RWPE1 (cell line): ENCODE measurements at places on chromosomes 7 and 10.

GRCh38 chr7:150766334-150766709 lies 29.1 kb downstream of the GIMAP5 start:
- DNase-seq, result no peak

DNA sequence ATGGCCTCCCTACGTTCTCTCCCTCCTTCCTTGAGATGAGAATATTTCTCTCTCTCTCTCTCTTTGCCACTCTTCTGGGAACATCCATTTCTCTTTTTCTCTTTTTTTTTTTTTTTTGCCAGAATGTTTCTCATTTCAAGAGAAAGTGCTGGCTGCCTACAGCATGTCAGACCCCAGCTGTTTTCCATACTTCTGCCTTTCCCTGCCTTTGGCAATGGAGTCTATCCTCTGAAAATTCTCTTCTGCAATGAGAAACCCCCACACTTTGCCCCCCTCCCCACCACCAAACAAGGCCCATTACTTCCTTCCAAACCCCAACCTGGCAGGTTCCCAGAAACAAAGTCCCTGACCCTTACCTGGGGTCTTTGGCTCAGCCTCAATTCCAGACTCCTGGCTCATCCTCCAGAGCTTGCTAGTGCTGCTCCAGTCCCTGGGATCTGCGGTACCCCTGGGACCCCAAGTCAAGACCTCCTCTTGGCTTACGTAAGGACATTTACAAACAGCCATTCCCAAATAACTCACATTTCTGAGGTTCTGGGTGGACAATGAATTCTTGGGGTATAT lies 17.4 kb upstream of the CCL26 start:
- no peak for DNase-seq

GRCh38 chr10:69800109-69800508 lies 1.6 kb upstream of the COL13A1 start:
- DNase-seq, result peak; percentile 62

DNA sequence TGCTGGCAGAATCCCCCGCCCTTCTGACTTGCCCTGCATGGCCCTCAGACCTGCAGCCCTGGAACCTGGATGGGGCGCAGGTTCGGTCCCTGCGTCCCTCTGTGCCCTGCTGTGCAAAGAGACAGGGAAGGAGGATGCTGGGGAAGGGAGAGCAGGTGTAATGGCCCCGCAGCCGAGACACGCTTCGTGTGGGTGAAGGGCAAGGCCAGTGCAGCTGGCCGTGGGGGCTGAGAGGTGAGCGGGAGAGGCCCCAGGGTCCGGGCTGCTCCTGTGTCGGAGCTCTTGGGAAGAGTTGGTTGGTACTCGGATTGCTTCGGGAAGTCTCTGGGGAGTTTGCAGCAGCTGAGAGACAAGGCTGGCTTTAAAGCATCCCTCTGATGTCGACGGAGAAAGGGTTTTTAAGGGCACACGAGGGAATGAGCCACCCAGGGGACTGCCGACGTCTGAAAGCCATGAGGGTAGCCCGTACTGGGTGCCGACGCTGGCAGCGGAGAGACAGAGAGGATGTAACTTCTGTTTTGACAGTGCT lies 6.5 kb downstream of the ELFN1 start:
- no peak for DNase-seq

DNA sequence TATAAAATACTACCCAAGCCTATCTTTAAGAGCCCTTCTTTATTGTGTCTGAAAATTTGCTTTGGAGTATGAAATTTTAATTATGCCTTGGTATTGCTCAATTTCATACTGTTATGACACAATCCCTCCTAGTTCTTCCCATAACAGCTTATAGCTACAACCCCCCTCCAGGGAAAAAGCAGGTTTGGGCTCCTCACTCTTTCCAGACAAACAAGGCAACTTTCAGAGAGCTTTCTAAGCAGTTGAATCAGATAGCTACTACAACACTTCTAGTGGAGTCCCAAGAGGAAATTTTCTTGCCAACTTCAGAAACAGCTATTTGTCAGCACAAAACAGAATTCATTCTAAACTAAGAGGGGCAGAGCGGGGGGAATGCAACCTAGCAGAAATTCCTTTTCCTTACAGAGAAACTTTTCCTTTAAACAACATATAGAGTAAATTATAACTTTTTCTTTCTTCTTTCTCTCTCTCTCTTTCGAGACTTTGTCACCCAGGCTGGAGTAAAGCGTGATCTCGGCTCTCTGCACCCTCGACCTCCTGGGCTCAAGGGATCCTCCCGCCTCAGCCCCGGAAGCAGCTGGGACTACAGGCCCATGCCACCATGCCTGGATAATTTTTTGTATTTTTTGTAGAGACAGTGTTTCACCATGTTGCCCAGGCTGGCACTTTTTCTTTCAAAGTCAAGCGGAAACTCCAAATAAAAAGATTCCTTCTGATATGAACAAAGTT lies 26.0 kb upstream of the JMJD1C start:
- DNase-seq, result peak; percentile 63

GRCh38 chr7:116678780-116679179 lies 6.8 kb downstream of the MET start:
- no peak for DNase-seq

DNA sequence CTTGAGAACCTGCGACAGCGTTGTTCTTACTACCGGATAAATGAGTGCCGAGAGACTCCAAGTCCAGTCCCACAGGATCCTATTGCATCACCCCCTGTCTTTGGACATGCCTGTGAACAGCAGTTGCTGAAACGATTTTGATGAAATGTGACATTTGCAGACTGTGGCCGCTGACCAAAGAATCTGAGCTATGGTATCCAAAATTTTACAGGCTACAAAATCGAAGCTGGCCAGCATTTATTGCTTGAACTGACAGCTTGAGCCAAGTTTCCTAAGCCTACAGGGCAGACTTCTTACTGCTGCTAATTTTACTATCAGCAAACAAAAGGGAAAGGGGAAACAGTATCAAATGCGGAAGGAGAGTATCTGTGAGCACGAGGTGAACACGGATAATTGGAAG lies 12.1 kb upstream of the NPVF start:
- DNase-seq, result no peak

DNA sequence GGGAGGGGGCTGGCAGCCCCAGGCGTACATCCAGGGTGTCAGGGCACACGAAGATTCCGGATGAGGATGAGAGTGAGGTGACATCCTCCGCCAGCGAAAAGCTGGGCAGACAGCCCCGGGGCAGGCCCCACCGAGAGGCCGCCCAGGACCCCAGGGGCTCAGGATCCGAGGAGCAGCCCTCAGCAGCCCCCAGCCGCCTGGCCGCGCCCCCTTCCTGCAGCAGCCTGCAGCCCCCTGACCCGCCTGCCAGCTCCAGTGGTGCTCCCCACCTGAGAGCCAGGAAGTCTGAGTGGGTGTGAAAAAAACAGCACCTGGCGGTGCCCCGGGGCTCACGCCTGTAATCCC lies 3.2 kb downstream of the GJD4 start:
- no peak for DNase-seq

DNA sequence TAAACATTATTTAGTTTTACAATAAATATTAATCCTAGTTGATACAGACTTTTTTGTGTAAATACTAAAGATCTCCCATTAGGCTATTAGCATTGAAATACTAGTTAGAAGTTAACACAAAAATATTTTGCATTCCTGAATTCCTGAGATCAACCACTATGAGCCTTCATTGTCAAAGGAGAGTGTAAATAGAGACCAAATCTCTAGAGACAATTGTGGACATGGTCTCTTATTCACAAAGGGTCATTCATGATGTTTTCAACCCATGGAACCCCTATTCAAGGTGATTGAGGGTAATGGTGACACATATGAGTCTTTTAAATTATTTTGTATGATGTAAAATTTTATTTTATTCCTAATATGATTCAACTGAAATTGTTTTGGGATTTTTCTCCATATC lies 1454.8 kb upstream of the LRRTM3 start:
- DNase-seq, result no peak

- no peak for DNase-seq
Measured at GRCh38 chr10:132708441-132708840, 77.5 kb downstream of the NKX6-2 start.

DNA sequence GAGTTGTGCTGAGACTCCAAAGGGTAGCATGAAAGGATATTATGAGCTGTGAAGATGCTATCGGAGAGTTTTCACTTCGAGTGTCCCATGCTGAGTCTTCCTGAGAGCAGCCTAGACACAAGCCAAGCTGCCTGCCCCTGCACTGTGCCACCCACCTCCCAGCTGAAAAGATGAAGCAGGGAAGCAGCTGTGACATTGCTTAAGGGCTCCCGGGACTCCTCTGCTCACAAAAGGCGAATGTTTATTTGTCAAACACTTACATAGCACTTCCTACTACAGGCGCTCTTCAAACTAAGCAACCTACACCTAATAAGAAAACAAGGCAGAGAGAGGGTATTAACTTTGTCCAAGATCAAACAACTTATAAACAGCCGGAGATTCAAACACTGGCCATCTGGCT lies 95.6 kb downstream of the OSBPL3 start:
- DNase-seq, result no peak

GRCh38 chr10:126256864-126257263 lies 131.4 kb downstream of the ADAM12 start:
- DNase-seq, result no peak

- DNase-seq, result no peak
Measured at GRCh38 chr7:93018716-93019115, 99.1 kb downstream of the SAMD9 start.

- no peak for DNase-seq
Measured at GRCh38 chr7:36086571-36086970, 66.5 kb upstream of the EEPD1 start.

DNA sequence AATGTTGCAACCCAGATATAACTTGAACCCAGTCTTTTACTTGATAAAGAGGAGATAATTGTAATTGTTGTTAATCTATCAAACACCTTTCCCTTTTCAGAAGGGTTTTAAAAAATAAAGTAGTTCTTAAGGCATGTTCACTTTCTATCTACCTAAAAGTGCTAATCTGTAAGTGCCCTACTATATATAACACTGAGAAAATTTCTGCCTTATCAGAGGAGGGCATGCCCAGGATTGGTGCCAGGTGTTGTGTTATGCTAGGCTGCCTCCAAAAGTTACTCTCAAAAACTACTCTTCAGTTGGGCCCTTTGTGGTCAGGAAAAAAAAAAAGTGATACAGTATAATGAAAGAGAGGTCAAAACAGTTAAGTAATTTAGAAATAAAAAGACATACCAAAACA lies 36.3 kb downstream of the SMNDC1 start:
- no peak for DNase-seq

DNA sequence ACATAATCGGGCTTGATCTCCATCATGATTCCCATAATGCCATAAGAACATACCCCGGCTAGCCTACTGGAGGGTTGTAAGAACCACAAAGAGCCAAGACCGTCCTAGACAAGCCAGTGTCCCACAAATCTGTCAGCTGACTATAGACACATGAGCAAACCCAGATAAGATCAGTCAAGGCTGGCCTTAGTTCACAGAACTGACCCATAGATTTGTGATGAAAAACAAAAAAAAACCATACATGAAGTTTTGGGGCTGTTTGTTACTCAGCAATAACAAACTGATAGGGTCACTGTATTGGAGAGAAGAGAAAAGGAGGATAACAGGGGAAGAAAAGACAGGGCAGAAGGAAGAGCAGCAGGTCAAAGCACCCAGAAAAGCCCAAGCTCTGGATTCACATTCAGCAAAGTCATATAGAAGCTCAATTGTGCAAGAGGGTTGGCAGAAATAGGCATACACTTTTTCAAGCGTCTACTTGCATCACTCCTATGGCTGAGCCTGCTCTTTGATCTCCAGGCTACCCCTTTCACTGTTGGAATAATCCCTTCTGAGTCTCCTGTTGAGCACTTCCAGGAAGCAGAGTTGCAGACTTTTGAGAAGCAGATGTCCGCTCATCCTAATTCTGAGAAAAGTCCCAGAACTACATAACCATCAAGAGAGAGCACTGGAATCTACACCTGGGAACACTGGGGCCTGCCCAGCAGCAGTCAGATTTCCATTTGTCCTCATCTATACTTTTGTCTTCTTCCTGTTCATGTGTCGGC lies 122.0 kb upstream of the HABP2 start:
- DNase-seq, result no peak

- DNase-seq, result no peak
Measured at GRCh38 chr10:133445268-133445732, 8.4 kb upstream of the SCART1 start.

DNA sequence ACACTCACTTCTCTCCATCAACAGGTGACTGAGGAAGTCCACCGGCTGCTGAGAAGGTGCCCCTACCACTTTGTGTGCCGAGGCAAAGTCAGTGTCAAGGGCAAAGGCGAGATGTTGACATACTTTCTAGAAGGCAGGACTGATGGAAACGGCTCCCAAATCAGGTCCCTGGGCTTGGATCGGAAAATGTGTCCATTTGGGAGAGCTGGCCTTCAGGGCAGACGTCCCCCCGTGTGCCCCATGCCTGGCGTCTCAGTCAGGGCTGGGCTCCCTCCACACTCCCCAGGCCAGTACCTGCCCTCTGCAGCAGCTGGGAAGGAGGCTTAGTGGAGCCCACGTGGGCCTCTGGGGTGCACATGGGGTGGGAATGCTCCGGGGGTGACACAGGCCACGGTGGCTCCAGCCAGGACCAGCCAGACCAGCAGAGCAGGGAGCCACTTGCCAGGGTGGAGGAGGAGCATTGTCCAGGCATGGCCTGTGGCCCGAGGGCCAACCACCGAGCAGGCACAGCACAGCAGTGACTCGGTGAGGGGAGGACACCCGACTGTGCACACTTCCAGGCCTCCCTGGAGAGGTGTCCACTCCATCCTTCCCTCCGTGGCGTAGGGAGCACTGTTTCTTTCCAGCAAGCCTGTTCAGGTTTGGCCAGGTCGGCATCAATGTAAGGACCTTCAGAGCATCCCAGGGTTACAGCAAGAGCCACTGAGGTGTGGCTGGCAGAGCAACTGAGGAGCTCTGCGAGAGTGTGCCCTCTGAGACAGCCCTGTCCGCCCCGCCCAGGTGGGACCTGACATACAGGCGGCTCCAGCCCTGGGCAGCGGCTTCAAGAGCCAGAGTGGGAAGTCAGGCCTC lies 139.7 kb downstream of the ADCY1 start:
- DNase-seq, result no peak

GRCh38 chr10:102435529-102436233 lies 3.3 kb upstream of the CUEDC2 start:
- no peak for DNase-seq

DNA sequence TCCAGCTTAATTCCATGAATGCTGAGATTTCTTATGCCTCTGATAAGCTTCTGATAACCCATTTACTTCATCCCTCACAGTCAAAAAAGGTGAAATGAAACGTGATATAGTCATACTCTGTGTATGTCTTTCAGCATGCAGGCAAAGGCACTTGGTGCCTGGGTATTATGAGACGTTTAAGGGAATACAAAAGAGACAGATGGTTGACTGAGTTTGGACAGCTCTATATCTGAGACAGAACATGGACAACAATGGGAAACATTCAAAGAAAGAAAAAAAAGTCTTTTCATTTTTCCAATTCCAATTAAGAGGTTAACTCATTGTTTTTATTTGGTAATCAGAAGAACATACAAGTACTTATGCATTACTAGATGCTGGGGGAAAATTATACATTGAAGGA lies 96.2 kb downstream of the PPP1R17 start:
- no peak for DNase-seq

DNA sequence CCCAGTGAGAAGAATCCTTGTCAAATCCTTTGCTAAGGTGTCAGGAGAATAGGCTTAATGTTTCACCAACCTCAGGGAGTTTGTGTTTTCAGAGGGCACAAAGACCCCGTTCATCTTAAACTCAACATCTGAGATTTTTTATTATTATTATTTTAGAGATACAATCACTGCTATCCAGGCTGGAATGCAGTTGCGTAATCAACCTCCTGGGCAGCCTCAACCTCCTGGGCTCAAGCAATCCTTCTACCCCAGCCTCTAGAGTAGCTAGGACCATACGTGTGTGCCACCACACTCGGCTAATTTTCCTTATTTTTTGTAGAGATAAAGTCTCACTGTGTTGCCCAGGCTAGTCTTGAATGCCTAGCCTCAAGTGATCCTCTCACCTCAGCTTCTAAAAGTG lies 599.2 kb downstream of the KCNMA1 start:
- no peak for DNase-seq

- no peak for DNase-seq
Measured at GRCh38 chr10:69902835-69903535, 101.3 kb downstream of the COL13A1 start.
